Urinary bladder (tissue), 4 donors: ENCODE measurements at places on chromosomes 3 and 15.

GRCh38 chr15:63156086-63156710 lies 1.1 kb downstream of the RPS27L start:
- DNase-seq = no peak

- no peak for DNase-seq
These were observed 35.6 kb upstream of the ARHGEF3 start for GRCh38 chr3:56837196-56837955.

- DNase-seq = no peak
These were observed 350.6 kb downstream of the NLGN1 start for GRCh38 chr3:173748105-173748504.

GRCh38 chr3:185865247-185865646 lies 40.4 kb upstream of the IGF2BP2 start:
- DNase-seq = no peak

- DNase-seq = no peak
These were observed 10.5 kb downstream of the BFSP2 start for GRCh38 chr3:133410191-133410892.

- no peak for DNase-seq
These were observed 264.7 kb upstream of the ROPN1 start for GRCh38 chr3:124256599-124256998.

DNA sequence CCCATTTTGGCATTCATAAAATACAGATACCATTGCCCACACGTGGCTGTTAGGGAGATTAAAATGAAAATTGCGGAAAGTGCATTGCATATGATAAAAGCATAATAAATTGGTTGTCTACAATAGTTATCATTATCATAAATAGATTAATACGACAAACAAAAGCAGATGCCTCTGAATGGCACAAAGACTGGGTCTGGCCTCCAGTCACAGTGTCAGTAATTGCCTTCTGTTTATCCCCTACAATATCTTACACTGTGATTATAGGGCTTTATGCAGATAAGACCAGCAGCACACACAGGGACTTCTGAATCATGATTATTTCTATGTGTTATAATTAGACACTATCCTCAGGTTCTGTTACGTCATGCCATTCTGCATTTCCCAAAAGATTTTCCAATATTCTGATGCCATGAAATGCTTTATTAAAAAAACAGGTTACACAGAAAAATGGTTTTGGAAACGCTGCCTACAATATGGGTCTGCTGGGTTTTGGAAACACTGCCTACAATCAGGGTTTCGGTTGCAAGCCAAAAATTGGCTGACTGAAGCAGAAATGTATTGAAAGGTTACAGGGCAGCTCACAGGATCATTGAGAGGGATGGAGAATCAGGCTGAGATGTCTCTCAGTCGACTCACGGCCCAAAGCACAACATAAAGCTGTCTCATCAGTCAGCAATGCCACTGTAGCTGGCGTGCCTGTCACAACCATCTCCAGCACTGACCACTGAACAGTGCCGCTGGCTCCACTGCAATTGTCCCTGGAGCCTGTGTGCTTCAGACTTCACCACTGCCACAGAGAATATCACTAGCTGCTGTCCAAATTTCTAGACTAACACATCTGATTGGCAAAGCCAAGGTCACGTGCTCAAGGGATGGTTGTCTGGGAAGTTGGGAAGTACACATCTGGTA lies 248.1 kb downstream of the ERC2 start:
- DNase-seq = no peak

- no peak for DNase-seq
These were observed 94.5 kb downstream of the P3H2 start for GRCh38 chr3:190026154-190026553.

GRCh38 chr3:46095307-46095706 lies 68.0 kb upstream of the XCR1 start:
- DNase-seq = no peak

GRCh38 chr3:20890111-20890519 lies 704.1 kb upstream of the SGO1 start:
- DNase-seq = no peak

DNA sequence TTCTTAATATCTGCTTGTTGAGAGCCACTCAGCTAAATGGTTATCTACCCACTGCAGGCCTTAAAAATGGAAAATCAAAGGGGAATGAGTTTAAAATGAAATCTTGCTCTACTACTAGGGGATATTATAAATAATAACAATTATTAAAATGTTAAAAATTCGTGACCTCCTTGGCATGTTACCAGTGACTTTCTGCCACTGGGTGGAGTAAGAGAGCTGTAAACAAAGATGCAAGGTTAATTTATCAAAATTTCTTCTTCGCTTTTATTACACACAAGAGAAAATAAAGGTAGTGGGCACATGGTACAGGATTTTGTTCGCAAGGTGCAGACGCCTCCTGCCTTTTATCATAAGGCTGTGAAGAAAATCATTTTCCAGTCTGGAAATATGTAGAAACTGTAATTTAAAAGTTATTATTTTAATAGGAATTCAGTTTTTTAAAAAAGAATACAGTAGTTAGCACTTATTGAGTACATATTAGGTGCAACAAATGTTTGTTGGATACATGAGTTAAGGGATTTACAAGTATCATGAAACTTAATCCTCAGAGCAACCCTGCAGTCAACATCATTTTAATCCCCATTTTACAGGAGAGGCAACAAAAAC lies 272.6 kb downstream of the SUCLG2 start:
- DNase-seq = no peak

GRCh38 chr3:71226565-71227269 lies 356.8 kb downstream of the FOXP1 start:
- no peak for DNase-seq

DNA sequence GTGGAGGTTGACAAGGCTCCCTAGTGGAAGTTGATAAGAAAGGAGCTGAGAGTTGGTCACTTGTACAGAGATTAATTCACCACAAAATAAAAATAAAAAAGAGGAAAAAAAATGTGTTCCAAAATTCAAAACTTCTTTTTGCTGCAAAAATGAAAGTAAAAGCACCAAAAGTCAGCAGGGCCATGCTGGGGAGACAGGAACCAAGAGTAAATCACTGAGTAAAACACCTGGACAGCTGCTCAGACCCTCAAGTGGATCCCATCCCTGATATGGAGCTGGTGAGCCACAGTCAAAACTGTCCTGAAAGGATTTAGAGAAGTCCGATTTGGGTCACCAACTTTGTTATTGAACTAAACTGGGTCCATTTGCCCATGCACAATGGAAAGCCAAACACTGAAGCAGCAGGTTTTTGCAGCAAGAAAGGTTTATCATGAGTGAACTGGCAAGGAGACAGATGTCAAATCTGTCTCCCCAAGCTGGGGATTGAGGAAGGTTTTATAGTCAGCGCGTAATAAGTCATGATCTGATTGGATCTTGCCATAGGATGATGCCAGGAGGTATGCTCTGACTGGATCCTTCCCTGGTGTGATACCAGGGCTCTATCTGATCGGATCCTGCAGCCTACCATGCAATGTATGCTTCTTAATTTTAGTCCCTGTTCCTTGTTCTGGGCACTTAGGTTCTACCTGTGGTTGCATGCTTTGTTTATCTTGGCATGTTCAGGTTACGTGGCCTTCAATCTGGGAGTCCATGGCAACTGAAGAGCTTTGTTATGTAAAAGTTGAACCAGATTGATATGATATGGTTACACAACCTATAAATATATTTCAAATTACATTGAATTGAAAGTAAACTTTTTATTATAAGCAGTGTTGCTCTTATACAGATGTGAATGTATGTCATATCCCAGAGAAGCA lies 313.2 kb downstream of the POLQ start:
- DNase-seq = no peak

GRCh38 chr3:12462159-12462947 lies 21.9 kb upstream of the TSEN2 start:
- DNase-seq = no peak

DNA sequence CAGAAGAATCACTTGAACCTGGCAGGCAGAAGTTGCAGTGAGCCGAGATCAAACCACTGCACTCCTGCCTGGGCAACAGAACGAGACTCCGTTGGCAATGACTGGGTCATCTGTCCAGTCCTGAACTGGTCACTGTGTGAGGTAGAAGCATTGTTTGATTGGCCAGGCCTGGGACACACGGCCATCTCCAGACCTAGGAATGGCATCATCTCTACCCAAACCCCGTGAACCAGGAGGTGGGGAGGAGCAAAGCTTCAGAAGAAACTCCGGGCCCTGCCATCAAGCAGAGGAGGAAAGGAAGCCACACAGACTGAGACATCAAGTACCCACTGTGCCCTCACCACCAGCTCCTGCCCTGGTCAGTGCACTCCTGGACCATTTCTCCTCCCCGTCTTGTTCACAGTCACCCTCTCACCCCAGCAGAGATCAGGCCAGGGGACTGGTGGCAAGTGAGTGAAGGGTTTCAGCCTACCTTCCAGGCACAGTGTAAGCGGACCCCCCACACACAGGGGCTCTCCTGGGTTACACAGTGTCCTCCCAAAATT lies 31.6 kb downstream of the GOLGA6L2 start:
- DNase-seq = no peak

DNA sequence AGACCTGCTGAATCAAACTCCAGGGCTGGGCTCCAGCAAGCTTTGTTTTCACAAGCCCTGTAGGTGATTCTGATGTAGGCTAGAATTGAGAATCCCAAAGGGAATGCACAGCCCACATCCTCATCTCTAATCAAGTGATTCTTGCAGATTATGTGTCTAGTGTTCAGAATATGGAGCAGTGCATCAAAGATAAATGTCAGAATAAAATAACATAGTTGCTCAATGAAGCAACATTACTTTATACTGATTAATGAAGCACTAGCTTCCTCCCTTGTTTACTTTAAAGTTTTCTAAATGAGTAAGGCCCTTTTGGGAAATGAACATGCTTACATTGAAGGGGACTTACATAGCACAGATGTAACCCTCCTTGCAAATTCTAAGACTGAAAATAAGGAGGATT lies 39.2 kb downstream of the NUP210 start:
- DNase-seq = no peak

DNA sequence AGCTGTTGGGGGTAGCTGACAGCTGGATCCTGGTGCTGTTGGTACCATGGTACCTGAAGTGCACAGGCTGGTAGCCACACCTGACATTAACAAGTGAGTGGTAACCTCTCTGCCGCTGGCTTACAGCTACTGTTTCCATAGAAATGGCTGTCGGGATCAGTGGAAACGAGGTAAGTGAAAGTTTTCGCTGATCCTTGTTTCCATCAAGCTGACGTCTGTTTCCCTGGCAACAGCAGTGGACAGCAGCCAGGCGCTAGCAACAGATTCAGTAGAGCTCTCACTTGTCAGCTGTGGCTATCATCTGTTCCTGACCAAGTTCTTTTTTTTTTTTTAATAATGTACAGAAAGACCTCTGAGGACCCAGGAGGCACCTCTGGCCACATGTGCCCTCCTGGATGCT lies 166.2 kb downstream of the CHDH start:
- DNase-seq = peak; percentile 73

DNA sequence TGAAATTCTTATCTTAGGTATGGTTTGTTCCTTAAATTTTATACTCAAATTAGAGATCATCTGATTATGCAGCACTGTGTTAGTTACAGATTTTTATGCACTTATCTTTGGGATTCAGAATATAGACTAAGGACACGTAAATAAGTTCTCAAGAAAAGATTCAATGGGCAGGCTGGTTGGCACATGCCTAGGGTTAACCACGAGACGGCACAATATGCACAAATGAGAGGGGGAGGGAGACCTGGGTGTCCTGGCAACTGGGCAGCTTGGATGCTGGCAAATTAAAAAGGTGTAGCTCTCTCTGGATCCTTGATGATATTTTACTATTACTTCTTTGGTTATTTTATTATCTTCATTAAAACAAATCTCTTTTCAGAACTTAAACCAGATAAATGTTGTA lies 672 bp downstream of the AADAC start:
- no peak for DNase-seq

DNA sequence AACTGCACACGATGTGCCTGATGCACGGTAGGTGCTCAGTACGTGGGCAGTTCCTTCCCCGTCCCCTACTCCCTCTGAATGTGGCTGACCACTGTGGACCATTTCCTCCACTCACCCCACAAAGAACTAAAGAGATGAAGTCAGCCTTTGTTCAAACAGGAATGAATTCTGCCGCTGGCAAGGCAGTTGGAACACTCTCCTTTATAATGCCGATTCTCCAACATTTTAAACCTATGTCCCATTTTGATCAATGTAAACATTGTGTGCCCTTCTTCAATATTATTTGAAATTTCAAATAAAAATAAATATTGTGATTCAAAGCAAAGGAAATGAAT lies 57.5 kb upstream of the MEF2A start:
- DNase-seq = no peak

DNA sequence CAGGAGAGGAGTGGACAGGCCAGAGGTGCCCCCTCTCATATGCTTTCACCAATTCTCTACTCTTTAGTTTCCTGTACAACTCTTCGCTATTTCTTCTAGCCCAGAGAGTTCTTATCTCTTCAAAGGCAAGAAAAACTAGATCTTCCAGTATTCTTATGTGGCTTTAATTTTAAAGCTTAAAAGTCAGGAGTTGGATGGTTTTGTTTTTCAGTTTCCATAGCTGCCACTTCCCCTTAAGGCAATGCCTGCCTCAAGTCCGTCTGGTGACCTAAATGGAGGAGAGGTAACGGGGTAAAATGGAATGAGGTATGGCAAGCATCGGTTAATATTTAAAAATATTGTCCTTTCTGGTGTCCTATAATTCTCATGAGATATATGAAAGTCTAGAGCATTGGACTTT lies 11.4 kb upstream of the VGLL3 start:
- no peak for DNase-seq

GRCh38 chr15:51289290-51289689 lies 49.1 kb downstream of the CYP19A1 start:
- DNase-seq = no peak

DNA sequence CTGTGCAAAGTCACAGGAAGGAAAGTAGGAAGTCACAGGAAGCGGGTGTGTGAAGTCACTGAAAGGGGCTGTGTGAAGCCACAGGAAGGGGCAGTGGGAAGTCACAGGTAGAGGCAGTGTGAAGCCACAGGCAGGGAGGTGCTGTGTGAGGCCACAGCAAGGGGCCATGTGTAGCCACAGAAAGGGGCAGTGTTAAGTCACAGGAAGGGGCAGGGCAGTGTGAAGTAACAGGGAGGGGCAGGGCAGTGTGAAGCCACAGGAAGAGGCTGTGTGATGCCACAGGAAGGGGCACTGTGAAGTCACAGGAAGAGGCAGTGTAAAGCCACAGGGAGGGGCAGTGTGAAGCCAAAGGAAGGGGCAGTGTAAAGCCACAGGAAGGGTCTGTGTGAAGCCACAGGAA lies 36.5 kb downstream of the GASK1A start:
- no peak for DNase-seq

GRCh38 chr3:132134611-132135010 lies 99.8 kb upstream of the CPNE4 start:
- DNase-seq = no peak

GRCh38 chr15:95129574-95129973 lies 898.2 kb downstream of the MCTP2 start:
- peak; percentile 75 for DNase-seq

- no peak for DNase-seq
These were observed 45.7 kb downstream of the POC1A start for GRCh38 chr3:52108302-52109232.

DNA sequence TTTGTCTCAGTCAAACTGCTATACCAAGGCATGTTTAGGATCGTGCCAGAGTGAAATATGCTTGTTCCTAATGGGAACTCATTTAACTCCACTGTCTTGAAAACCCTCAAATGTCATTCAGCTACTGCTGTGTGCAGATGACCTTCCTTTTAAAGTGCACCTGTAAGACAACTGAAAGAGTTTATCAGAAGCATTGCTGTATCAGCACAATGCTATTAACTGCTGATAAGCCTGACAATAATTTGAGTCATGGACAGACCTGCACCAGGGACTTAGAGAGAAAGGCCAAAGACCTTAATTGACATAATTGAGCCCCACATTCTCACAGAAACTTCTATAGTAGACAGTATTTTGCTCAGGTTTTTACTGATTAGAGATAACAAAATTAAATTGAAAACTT lies 557.9 kb downstream of the DIPK2A start:
- DNase-seq = no peak
